ENCODE measurements at places on chromosomes 3 and 15. TPM values are rescaled to one million over a fixed set of nuclear protein-coding genes. Genes with fewer than 3 reads are reported as not detected.
A peak's percentile ranks its signal among the peaks of the same experiment; 100 is the strongest.

PDCD6IP gene
- 179 TPM for total RNA-seq

ABI3BP gene
- total RNA-seq, result not detected

DNA sequence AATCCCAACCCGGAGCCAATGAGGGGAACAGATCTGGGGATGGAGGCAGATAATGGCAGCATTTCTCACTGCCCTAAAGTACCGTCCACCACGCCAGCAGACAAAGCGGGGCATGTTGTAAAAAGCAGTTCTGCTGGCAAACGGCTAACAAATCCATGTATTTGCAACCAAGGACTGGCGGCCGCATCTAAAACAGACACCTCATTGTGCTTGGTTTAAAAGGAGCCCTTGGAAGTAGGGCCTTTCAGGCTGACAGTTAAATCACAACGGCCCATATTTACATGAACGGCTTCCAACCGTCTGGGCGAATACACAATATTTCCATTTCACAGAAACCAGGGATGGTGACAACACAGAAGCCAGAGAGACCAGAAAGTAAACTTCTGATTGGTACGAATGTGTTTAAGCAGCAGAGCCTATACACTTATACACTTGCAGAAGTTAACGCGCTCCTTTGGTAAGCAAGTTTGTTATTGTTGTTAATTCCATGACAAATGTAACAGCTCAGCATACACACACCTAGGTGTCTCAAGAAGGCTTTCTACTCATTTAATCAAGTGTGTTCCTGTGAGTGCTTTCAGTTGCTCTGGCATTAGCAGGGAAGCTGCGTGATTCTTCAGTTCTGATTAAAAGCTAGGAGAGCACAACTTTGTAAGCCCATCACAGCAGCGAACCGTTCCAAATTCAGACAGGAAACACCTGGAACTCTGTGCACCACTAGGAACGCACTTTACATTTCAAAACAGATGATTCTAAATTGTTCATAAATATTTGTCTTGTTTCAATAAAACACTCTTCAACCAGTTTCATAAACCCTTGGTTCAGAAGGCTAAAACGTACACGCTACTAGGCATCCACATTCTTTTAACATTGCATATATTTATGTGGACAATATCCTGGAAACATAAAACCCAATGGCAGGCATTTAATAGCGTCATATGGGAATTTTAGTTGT lies 112.9 kb downstream of the PDZRN3 start:
- H3K36me3 ChIP-seq, result no peaks in the 10 kb centered on the region
- H3K27me3 ChIP-seq, result no peaks in the 10 kb centered on the region
- H3K4me3 ChIP-seq, result no peak overlapping the region
- DNase-seq, result no peak
- no peak overlapping the region for H3K27ac ChIP-seq

GABRB3 gene
- not detected for total RNA-seq

YEATS2 gene
- total RNA-seq, result 25.2 TPM

PRR23E gene
- not detected for total RNA-seq

DNA sequence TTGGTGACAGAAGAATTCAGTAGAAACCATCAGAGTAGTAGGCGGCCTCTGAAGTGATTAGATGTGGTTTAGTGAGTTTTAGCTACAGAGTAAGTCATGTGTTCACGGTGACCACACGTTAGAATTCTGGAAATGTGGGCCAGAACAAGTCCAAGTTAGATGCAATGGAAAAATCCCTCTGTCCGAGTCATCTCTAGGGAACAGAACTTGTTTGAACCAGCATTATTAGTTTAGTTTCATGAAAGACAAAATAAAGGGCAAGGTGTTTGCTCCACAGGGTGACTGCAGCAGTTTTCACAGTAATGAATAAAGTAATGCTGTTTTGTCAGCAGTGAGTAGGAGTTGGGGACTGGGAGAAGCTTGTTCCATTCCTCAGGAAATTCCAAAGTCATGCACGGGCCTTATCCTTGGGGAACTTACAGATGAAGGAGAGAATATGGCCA lies 100.2 kb downstream of the CGNL1 start:
- no peaks in the 10 kb centered on the region for H3K27me3 ChIP-seq
- no peak overlapping the region for H3K27ac ChIP-seq
- H3K4me1 ChIP-seq, result no peaks in the 10 kb centered on the region
- H3K36me3 ChIP-seq, result no peaks in the 10 kb centered on the region

DNA sequence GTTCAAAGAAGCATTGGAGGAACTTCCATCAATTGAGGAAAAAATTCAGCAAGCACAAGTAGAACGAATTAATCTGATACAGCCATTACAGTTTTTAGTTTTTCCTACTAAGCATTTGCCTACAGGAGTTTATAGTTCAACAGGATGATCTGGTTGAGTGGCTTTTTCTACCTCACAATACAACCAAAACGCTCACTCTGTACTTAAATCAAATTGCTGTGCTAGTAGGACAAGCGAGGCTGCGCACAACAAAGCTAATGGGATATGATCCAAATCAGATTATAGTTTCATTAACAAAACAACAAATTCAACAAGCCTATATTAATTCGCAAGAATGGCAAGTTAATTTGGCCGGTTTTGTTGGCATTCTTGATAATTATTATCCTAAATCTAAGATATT lies 44.2 kb downstream of the ETFA start:
- no peak overlapping the region for H3K4me3 ChIP-seq
- no peaks in the 10 kb centered on the region for H3K4me1 ChIP-seq
- no peak overlapping the region for H3K27ac ChIP-seq
- H3K27me3 ChIP-seq, result no peaks in the 10 kb centered on the region

DNA sequence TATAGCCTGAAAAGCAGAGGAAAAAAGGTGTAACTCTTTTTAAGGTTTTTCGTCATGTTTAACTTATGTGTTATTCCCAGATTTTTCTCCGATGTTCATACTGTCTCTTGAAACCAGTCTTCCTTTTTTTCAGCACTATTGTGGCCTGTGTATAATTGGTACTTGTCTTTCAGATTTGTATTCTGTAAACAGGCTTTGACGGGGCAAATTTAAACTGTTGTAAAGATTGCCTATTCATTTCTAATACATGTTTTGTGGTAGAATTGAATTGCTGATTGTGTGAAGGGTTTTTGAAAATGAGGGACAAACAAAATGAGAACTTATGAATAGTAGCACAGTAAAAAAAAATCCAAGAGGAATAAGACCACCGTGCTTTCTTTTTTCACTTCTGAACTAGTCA lies 33.6 kb downstream of the AKAP13 start:
- DNase-seq, result no peak
- H3K27ac ChIP-seq, result peak overlapping the region; percentile 73

DNA sequence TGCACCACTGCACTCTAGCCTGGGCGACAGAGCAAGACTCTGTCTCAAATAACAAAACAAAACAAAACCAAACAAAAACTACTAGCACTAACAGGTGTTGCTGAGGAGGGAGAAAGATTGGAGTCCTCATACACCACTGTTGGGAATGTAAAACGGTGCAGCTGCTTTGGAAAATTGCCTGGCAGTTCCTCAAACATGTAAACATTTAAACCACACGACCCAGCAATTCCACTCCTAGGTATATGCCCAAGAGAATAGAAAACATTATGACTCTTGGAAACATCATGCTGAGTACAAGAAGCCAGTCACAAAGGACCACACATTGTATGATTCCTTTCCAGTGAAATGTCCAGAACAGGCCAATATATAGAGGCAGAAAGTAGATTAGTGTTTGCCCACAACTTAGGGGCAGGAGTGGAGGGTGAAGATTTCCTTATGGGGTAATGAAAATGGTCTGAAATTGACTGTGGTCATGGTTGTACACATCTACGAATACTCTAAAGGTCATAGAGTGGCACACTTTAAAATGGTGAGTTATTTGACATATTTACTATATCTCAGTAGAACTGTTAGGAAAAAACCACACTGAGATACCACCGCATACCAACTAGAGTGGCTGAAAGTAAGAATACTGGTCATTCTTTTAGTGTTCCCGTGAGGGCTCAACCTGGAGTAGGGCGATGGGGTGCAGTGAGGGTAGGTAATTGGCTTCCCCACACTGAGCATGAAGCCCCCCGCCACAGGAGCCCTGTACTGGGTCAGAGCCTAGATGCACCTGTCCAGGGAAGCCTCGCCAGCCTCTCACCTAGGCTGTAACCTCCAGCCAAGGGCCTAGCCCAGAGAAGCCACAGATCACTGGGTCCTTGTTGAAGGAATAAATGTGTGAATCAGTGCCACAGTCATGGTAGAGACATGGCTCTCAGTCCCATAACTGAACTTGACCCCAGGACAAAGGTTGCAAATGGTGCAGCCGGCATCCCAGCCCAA lies 131.1 kb downstream of the NUP210 start:
- no peak for DNase-seq
- no peak overlapping the region for H3K4me3 ChIP-seq
- H3K4me1 ChIP-seq, result no peaks in the 10 kb centered on the region
- no peak overlapping the region for H3K27ac ChIP-seq
- peaks cover 10% of the 10 kb centered on the region for H3K27me3 ChIP-seq

BTLA gene
- total RNA-seq, result 0.56 TPM

DNA sequence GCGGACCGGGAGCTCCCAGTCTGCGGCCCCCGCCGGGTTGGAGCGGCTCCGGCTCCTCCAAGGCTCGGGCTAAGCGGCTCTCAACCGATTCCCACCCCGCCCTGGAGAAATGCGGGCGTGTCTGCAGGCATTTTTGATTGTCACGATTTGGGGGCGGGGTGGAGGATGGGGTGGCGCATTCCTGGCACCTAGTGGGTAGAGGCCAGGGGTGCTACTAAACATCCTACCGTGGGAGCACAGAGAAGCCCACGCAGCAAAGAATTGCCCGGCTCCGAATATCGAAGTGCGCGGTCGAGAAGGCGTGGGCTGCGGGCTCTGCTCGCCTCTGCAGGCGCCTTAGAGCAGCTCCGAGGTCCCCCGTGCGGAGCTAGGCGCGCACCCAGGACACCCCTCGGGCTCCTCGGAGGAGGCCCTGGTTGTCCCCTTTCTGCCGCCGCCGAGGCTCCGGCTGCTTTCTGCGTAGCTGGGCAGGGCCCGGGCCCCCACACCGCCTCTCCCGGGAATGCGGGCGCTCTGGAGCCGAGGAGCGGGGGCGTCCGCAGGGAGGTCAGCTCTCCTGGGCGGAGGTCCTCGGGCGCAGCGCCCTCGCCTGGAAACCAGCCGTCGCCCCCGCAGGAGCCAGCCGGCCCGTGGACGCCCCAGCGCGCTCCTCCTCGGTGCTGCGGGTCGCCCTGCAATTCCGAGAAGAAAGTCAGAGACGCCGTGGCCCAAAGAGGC lies 16.5 kb upstream of the LAMP3 start:
- H3K27ac ChIP-seq, result no peak overlapping the region
- H3K4me3 ChIP-seq, result no peak overlapping the region
- peaks cover 11% of the 10 kb centered on the region for H3K27me3 ChIP-seq
- H3K4me1 ChIP-seq, result peaks cover 13% of the 10 kb centered on the region
- peak; percentile 51 for DNase-seq

- no peak overlapping the region for H3K27ac ChIP-seq
- no peaks in the 10 kb centered on the region for H3K36me3 ChIP-seq
- H3K27me3 ChIP-seq, result no peaks in the 10 kb centered on the region
- DNase-seq, result no peak
These were observed 91.9 kb downstream of the LRRC3B start for GRCh38 chr3:26714485-26714884.
